GM23338 (cell line): ENCODE measurements at places on chromosomes 12 and 14. TPM values are rescaled to one million over a fixed set of nuclear protein-coding genes. Genes with fewer than 3 reads are reported as not detected.

PAX9 gene
- total RNA-seq: not detected in 2 replicates

NTN4 gene
- 3.3 and 3.8 TPM in 2 replicates for total RNA-seq

PLEKHD1 gene
- total RNA-seq: 0.28 and 0.35 TPM in 2 replicates

SPTB gene
- total RNA-seq: 1.9 and 2.4 TPM in 2 replicates

PRB2 gene
- total RNA-seq: not detected in 2 replicates

GALNT16 gene
- total RNA-seq: 2.9 and 5.3 TPM in 2 replicates

GPR84 gene
- not detected in 2 replicates for total RNA-seq

RNASE11 gene
- total RNA-seq: not detected in 2 replicates

PROX2 gene
- total RNA-seq: 0.31 TPM in 1 of 2 replicates, not detected in the other

DNA sequence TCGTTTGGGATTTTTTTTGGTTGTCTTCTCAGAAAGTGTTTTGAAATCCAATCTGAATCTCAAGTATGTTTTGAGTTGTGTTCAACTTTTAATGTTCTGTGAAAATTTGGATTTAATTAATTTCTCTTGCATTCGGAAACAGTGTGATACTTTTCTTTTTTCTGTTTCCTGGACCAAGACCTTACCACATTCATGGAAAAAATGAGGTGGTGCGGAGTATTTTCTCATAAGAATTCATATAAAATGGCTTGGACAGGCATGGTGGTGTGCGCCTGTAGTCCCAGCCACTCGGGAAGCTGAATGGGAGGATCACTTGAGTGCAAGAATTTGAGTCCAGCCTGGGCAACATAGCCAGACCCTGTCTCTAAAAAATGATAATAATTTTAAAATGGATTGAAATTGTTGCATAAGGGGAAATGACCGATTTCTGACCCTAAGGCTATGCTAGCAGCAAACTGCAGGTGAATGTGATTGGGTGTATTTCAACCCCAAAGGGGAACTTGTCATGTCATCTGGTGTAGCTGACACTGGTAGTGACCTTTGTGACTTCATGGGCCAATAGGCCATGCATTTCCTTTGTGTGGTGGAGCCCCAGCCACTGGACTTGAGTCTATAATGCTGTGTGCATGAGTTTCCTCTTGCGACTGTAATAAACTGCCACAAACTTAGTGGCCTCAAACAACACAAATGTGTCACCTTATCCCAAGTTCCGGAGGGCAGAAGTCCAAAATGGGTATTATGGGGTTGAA, 123.5 kb upstream of the RFLNA start:
- H3K36me3 ChIP-seq: no peaks in the 10 kb centered on the region
- H3K4me1 ChIP-seq: no peaks in the 10 kb centered on the region
- H3K27ac ChIP-seq: no peak overlapping the region
- DNase-seq: no peak

DNA sequence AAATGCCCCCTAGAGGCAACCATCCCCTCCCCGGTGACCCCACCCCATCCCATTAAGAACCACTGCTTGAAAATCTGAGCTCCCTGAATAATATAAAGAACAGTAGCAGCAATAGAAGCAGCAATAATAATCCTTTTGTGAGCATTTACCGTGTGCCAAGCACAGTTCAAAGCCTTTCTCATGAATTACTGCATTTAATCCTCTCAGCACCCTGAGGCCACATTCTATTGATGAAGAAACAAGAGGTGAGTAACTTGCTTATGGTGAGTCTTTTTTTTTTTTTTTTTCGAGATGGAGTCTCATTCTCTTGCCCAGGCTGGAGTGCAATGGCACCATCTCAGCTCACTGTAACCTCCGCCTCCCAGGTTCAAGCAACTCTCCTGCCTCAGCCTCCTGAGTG, 65.0 kb downstream of the KCNK10 start:
- H3K27ac ChIP-seq: no peak overlapping the region
- no peaks in the 10 kb centered on the region for H3K36me3 ChIP-seq
- no peaks in the 10 kb centered on the region for H3K4me1 ChIP-seq
- H3K4me3 ChIP-seq: no peak overlapping the region
- DNase-seq: no peak

DNA sequence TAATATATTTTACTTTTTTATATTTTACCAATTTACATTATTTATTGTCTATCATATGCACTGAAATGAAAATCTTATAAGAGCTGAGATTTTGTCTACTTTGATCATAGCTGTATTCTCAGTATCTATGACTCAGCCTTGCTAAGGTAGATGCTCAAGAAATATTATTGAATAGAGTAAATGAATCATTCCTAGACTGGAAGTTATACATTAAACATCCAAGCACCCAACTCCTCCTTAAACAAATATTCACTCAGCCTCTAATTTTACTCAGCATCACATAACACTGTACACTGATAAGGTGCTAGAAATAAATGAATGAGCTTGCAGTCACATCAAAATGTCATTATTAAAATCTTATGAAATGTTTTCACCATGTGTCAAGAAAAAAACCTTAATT, 1424.9 kb downstream of the LRFN5 start:
- no peaks in the 10 kb centered on the region for H3K36me3 ChIP-seq
- no peak for DNase-seq
- no peak overlapping the region for H3K4me3 ChIP-seq
- no peaks in the 10 kb centered on the region for H3K4me1 ChIP-seq

DNA sequence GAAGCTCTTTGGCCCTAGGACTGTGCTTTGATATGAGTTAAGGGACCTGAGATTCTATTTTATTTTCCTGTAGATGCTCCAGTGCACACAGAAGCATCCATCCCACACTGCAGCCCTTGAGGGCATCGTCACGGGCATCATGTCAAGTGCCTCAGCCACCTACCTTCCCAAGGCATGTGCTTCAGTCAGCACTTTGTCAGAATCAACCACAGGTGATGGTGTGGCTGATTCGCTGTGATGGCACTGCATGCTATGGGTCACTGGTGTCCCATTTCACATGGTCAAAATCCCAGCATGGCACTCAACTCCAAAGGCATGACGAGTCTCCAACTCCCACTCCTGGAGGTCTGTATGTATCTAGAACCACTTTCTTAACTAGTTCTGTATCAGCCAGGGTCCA, 100.8 kb downstream of the AACS start:
- no peaks in the 10 kb centered on the region for H3K36me3 ChIP-seq
- no peak overlapping the region for H3K4me3 ChIP-seq
- H3K27ac ChIP-seq: no peak overlapping the region
- no peaks in the 10 kb centered on the region for H3K4me1 ChIP-seq

- H3K27ac ChIP-seq: no peak overlapping the region
- no peak overlapping the region for H3K4me3 ChIP-seq
- no peaks in the 10 kb centered on the region for H3K27me3 ChIP-seq
- no peaks in the 10 kb centered on the region for H3K4me1 ChIP-seq
- no peaks in the 10 kb centered on the region for H3K36me3 ChIP-seq
- peak; percentile 82 for DNase-seq
Measured at GRCh38 chr12:84874125-84874824, 38.3 kb downstream of the SLC6A15 start.

GRCh38 chr12:81137801-81138200, 59.9 kb downstream of the ACSS3 start:
- no peak overlapping the region for H3K27ac ChIP-seq
- DNase-seq: no peak
- no peaks in the 10 kb centered on the region for H3K27me3 ChIP-seq
- H3K4me3 ChIP-seq: no peak overlapping the region
- no peaks in the 10 kb centered on the region for H3K36me3 ChIP-seq

DNA sequence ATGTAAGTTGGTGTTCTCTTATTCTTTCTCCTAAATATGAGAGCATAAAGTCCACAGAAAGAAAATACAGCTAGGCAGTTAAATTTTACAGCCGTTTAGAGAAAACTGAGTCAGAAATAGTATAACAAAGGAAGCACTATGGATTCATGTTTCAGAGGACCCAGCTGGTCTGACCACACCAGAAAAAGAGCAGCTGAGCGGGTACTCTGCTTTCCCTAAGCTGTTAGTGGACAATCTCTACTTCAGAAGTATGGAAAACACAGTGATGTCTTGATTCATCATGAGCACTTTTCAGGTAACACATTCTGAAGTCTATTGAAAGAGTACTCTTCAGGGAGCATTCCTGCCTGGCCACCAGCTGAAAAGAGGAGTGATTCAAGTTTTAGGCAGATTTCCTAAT, 12.4 kb downstream of the PPM1H start:
- H3K4me3 ChIP-seq: no peak overlapping the region
- H3K27ac ChIP-seq: no peak overlapping the region
- no peak for DNase-seq
- H3K36me3 ChIP-seq: no peaks in the 10 kb centered on the region
- H3K4me1 ChIP-seq: peaks cover 24% of the 10 kb centered on the region
- H3K27me3 ChIP-seq: no peaks in the 10 kb centered on the region
